Stimulated activated CD4-positive, alpha-beta T cell treated with anti-CD3 and anti-CD28 coated beads, Interleukin-2, amount 100 ng/mL, for 24 hours (primary cell): ENCODE measurements at places on chromosomes 12 and 14.

DNA sequence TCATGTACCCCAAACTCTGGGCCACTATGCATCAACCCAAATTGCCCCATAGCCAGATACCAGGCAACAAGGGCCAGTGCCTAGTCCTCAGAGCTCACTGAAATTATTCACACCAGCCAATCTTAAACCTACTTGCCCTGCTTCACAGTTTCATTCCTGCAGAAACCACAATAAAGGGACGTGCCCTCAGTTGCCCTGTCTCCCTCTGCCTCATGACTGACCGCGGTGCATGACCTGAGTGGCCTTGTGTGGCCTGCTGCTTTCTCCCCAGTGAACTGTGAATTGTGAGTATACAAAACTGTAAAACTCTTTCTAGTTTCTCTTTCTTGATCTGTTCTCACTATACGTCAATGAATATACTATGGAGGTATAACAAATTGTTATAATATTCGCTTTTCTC, 490.9 kb upstream of the MIS18BP1 start:
- DNase-seq: no peak

GRCh38 chr14:68619790-68620574, 172.9 kb downstream of the ZFP36L1 start:
- DNase-seq: no peak

DNA sequence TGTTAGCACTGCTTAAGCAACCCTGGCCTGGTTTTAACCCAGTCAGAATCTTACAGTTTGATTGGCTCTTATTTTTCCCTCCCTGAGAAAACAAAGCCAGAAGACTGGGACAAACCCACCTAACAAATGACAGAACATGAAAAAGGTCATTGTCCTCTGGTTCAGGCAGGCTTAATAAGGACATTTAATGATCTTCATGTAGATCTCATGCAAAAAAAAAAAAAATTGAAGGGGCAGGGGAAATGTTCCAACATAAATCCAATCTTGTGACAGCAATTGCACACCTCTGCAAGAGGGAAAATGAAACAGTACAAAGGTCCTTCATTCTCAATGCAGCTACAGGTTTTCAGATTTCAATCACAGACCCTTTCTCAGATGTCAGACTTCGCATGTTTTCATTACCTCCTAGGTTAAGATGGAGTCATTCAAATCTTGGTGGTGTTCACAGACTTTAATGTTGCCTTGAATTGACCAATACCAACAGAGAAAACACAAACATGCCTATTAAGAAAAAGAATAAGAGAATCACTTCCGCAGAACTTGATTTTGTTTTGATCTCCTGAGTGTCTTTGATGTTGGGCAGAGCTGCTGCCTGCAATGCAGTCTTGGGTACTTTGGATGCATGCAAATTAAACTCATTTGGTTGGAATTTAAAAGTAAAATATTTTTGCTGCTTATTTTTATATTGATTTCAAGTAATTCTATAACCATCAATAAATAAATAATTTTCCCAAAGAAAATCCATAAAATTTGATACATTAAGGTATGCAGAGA, 359.0 kb downstream of the BTG1 start:
- DNase-seq: no peak

DNA sequence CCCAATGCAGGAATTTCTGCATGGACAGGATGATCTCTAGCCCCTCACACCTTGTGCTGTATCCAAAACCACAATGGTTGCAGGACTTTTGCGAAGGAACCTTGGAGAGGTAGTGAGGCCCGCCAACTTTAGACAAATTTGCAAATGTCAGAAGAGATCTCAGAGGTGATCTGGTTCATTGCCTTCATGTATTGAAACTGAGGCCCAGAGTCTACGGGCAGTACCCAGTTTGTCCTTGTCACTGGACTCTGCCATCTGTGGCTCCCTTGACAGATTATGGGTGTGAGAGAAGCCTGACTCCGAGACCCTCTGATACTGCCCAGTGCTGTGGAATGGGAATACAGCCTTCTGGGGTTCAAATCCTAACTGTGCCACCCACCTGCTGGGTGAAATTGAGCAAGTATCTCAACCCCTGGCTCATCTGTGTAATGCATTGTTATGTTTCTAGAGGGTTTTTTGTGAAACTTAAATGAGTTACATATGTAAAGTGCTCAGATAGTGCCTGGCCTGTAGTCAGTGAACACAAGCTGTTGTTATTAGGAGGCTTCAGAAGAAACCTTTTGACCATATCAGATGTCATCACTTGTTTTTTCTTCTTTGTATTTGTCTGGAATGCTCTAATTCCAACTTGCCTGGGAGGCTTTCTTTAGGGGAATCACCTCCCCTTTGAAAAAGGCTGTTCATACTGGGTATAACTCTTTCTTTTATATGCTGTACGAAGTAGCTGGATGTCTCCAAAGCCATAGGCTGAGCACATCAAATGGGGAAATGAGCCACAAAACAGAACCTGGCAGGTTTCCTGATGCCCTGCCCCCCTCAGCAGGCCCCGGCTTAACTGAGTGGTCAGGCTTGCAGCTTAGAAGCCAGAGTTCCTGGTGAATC, 71.4 kb upstream of the SRSF5 start:
- no peak for DNase-seq

- DNase-seq: no peak
Measured at GRCh38 chr14:54981698-54982097, 45.2 kb downstream of the WDHD1 start.

- DNase-seq: no peak
Measured at GRCh38 chr12:5307065-5307464, 124.8 kb upstream of the NTF3 start.

DNA sequence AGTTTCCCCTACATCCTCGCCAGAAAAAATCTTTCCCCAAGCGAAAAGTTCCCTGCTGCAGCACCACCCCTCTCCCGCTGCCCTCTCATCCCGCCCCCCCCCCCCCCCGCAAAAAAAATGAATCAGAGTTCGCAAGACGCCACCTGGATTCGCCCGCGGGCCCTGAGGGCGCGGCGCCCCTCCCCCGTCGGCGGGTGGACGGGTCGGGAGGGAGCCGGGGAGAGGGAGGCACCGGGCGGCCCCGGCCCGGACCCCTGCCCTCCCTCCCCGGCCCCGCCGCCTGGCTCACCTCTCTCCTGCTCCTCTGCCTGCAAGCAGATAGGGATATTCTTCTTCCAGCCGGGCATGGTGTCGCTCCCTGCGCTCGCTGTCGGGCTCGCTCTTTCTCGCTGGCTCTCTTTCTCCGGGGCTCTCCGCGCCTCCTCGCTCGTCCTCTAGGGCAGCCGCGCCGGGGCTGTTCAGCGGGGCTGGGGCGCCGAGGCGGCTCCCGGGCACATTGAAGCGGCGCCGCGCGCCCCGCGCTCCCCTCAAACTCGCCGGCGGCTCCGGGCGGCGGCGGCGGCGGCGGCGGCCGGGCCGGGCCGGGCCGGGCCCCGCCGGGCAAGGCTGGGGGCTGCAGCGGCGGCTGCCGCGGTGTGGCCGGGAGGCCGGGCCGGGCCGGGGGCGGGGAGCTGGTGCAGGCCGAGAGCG, 200.3 kb upstream of the CAND1 start:
- DNase-seq: peak; percentile 41

GRCh38 chr14:67908052-67908754, 88.6 kb downstream of the RAD51B start:
- DNase-seq: no peak

DNA sequence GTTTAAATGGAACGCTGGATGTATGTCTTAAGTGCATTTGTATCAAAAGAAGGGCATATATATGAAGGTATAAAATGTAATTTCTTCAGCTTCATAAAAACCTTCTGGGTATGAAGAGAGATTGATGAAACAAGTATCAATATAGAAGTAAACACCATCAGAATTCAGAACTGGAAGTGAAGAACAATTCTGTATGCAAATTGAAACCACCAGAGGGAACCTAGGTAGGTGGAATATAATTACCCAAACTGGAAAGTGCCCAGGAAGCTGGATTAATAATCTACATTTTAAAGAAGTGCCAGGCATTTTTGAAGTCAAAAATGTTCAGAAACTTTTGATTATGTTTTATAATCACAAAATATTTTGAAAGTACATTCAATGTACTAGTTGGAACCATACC, 336.2 kb upstream of the GARIN6 start:
- DNase-seq: no peak

- no peak for DNase-seq
Measured at GRCh38 chr12:47877081-47877480, 27.7 kb downstream of the VDR start.

DNA sequence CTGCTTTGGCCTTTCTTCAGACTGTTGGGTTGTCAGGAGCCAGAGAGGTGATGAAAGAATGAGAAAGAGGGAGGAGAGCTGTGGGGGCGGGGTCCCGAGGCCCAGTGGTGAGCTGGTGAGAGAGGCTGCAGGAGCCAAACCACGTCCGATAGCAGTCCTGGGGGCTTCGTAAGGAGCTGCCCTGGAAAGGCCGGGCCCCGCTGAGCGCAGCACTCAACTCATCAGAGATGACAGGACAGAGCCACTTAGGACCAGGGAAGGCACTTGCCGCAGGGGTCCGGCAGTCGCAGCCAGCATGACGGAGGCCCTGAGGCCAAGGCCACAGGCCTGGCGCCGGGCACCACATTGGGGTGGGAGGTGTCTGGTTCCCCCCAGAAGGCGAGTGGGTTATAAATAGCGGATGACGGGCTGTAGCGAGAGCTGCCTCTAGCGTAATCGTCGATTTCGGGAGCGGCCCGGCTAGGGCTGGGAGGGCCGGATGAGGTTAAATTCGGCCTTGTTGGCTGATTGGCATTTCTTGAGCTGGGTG, 179.0 kb downstream of the TSPAN9 start:
- DNase-seq: no peak

GRCh38 chr12:58870595-58870994, 49.7 kb downstream of the LRIG3 start:
- no peak for DNase-seq
